ENCODE measurements at places on chromosomes 4 and X. TPM values are rescaled to one million over a fixed set of nuclear protein-coding genes. Genes with fewer than 3 reads are reported as not detected.

DNA sequence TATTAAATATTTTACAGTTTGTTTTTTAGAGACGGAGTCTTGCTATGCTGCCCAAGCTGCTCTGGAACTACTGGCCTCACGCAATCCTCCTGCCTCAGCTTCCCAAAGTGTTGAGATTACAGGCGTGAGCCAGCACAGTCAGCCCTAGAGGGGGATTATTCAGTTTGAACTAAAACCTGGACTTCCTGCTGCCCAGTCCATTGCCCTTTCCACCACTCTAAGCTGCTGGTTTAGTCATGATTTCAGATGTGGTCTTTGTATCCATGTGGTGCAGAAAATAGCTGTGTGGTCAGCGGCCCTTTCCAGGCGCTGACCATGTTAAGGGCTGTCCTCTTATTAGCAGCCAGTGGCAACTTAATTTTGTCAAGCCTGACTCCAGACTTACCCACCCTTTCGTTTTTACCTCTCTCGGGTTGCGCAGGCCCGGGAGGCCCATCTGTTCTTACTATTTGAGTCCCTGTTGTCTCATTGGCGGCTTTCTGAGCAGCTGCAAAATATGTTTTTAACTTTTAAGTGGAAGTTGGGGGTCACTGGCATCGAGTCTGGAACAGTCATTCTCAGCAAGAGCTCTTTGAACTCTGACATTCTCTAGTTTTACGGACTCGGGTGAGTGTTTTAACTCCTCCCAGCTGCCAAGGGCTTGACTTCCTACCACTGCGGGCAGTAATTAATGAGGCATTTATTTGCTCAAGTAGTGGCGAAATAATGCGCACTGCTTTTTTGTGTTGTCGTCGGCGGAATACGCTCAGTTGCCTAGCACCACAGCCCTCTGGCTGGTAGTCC, 773 bp upstream of the VMA21 start:
- DNase-seq = no peak

DNA sequence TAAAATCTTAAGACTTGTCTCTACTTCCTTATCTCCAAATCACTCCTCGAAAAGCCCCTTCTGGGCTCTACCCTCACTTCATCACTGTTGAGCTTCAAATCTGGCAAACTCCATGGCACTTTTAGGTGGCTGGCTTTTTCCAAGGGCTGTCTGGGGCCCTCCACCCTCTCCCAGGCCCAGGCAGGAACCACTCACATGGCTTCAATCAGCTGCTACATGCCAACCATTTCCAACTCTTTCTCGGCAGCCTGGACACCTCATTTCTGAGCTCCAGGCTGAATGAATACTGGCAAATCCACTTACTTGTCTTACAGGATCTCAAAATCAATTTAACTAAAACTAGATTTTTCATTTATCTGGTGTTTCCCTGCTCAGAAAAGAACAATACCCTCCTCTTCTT, 22.0 kb downstream of the USP46 start:
- DNase-seq = no peak

The TIGD4 gene
- total RNA-seq = 0.10 TPM

- no peak for DNase-seq
These were observed 71.6 kb downstream of the PPARGC1A start for GRCh38 chr4:23818097-23818885.

GRCh38 chrX:80513625-80514024, 93.4 kb downstream of the TENT5D start:
- DNase-seq = no peak
